Liver (tissue), 10 donors: ENCODE measurements at places on chromosomes 1 and 21. TPM values are rescaled to one million over a fixed set of nuclear protein-coding genes. Genes with fewer than 3 reads are reported as not detected.

TFB2M gene
- 26.4 TPM for total RNA-seq

PACC1 gene
- total RNA-seq: 1.8 TPM

BTBD19 gene
- 1.3 TPM for total RNA-seq

OR2L8 gene
- 0.08 TPM for total RNA-seq
